ENCODE measurements at places on chromosomes 7 and 10.

GRCh38 chr10:110774069-110775019, 97.4 kb upstream of the PDCD4 start:
- DNase-seq, result no peak

GRCh38 chr10:88114368-88114767, 250.9 kb downstream of the PTEN start:
- peak; percentile 25 for DNase-seq

GRCh38 chr10:87931836-87932230, 68.4 kb downstream of the PTEN start:
- no peak for DNase-seq

GRCh38 chr7:138324941-138325340, 135.1 kb upstream of the TRIM24 start:
- DNase-seq, result peak; percentile 21

- no peak for DNase-seq
Observed at GRCh38 chr7:94367949-94368348, 26.7 kb upstream of the COL1A2 start.

DNA sequence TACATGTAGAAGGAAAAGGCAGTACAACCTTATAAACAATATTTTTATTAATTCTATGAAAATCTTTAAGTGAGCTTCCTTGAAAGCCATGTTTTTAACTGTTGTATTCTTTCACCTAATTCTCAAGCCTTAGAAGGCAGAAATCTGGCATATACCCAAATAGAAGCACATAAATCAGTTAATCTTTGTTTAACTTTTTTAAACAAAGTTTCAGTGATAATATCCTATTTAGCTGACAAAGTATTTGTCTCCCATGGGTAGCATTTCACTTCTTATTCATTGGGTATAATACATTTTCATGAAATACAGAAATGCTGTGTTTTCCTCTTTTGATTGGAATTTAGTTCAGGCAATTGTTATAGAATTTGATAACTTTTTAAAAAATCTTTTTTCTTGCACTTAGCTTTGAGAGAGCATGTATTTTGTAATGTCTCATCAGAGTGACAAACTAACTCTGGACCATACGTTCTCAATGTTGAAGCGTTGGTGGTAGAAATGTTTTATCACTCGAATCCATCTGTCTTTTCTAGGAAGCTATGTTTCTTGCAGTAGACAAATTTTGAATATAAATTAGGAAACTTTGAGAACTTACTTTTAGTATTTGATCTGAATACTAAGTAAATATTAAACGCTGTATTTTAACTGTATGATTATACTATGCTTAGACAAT, 78.1 kb downstream of the CREM start:
- no peak for DNase-seq

DNA sequence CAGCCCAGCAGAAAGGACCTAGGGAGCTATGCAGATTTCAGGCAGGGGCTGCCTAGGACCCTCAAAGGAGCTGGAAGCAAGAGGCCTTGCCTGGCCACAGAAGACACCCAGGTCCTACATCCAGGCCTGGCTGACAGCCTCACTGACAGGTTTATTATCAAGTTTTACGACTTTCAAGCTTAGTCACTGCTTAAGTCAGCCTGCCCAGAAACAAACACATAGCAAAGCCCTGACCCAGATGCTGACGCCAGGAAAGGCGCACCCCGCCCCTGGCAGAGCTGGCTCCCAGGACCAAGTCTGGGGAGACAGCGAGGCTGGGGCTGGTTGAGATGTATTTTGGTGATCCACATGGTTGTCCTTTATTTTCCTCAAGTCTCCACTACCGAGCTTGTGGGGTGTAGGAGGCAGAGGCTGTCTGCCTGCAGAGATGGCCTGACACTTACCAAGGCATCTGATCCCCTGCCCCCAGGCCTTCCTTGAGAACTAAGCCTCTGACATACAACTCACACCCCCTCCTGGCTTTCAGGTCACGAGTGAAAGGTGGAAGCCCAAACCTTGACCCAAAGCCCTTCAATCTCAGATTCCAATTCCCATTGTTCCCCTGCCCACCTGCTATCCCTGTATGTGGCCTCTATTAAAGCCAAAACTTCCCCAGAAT, 80.7 kb upstream of the EMX2 start:
- no peak for DNase-seq

DNA sequence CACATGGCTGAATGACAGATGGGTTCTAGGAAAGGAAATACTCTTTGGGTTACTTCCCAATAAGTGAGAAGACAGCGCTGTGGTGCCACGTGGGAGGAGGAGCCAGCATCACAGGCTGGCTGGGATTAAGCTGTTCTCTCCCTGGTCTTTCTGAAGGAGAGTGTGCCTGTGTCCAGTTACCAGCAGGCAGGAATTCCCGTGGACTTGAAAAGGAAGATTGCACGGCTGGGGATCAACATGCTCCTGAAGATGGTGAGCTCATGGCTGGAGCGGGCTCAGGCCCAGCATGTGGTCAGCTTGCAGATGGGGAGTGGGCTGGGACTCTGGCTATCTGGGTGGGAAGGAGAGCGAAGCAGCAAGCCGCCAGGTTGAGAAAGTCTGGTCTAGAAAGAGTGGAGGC, 8.1 kb downstream of the ADCK2 start:
- DNase-seq, result no peak

- no peak for DNase-seq
Observed at GRCh38 chr10:43231523-43232078, 35.3 kb downstream of the RASGEF1A start.

DNA sequence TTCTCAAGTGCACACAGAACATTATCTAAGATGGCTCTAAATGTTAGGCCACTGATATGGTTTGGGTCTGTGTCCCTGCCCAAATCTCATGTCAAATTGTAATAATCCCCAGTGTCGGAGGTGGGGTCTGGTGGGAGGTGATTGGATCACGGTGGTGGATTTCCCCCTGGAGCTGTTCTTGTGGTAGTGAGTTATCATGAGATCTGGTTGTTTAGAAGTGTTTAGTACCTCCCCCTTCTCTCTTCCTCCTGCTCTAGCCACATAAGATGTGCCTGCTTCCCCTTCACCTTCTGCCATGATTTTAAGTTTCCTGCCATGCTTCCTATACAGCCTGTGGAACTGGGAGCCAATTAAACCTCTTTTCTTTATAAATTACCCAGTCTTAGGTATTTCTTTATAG, 11.2 kb upstream of the GSTK1 start:
- no peak for DNase-seq

DNA sequence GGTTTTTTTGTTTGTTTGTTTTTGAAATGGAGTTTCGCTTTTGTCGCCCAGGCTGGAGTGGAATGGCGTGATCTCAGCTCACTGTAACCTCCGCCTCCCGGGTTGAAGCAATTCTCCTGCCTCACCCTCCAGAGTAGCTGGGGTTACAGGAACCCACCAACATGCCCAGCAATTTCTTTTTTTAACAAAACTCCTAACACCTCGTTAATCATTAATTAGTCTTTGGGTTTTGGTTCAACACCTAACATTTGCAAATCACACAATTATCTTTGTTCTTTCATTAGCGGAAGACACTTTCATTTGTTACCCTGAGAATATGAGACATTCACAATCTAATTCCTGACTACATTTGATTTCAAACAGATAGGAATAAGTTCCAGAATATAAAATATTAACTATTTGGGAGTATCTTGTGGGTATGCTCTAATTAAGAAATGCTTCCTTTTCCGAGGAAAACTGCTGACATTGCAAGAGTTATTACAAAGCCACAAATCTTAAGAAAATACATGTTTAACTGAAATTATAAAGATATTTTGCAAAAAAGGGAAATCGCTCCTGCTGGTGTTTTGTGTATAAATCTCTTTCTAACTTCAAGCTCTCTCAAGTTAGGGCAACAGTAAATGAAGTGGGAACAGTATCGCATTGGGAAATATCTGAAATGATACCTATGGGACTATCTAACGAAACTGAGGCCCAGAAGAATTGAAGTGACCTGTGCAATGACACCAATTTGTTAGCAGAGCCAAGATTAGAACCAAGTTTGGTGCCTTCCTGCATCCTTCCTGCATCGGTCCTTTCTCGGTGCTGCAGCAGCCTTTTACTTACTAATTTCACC, 1.2 kb upstream of the LSM8 start:
- DNase-seq, result peak; percentile 43

- DNase-seq, result no peak
Observed at GRCh38 chr7:16817536-16817935, 12.7 kb upstream of the AGR2 start.

GRCh38 chr7:144035385-144035784, 13.4 kb upstream of the OR2A5 start:
- no peak for DNase-seq

- no peak for DNase-seq
Observed at GRCh38 chr7:39624935-39625694, 1.7 kb downstream of the RALA start.

DNA sequence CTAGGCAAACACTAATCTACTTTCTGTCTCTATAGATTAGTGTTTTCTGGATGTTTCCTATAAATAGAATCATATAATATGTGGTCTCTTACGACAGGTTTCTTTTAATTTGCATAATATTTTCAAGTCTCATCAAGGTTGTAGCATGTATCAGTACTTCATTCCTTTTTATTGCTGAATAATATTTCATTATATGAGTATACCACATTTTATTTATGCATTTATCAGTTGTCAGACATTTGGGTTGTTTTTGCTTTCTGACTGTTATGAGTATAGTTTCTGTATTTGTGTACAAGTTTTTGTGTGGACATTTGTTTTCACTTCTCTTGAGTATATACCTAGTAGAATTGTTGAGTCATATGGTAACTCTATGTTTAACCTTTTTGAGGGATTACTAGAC, 48.2 kb downstream of the SHOC2 start:
- DNase-seq, result no peak

DNA sequence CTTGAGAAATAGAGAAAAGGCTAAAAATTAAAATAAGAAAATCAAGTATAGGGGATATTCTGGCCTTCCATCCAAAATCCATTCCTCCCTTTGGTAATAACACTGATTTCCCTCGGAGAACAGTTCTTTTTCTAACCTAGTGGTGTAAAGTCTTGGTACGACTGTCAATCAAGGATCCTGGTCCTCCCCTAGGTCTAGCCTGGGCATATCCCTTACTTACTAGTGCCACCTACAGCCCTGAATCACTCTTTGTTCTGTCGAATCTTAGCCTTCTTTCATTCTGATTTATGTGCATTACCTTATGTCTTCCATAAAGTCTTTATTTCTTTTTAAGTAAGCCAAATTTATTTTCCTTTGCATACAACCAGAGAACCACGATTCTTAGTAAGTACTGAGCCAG, 298.7 kb upstream of the LRRTM3 start:
- no peak for DNase-seq

- DNase-seq, result no peak
Observed at GRCh38 chr7:28088032-28088431, 92.6 kb downstream of the JAZF1 start.

DNA sequence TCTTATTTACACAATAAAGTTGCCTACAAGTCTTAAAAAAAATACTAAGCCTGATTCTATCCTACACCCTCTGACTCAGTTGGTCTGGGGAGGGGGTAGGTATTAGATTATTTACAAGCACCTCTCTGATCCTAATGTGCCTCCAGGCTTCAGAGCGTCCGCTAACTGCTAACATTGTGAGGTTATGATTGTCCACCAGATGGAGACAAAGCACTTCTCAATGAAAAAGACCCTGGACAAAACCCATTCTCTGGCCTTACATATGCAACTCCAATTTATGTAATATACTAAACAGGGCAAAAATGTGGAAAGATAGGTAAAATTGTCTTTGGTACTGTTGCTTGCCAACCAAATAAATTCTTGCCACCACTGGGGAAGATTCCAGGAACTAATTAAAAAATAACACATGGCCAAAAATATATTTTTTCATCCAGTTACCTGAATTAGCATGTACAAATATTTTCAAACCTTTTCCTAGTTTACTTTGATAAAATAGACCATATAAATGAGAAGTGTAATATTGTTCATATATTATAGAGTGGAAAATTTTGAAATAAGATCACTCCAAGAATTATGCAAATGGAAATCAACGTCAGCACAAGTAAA, 92.4 kb downstream of the KIF20B start:
- DNase-seq, result peak; percentile 51

GRCh38 chr7:73442903-73443500, 9.4 kb downstream of the FZD9 start:
- no peak for DNase-seq

DNA sequence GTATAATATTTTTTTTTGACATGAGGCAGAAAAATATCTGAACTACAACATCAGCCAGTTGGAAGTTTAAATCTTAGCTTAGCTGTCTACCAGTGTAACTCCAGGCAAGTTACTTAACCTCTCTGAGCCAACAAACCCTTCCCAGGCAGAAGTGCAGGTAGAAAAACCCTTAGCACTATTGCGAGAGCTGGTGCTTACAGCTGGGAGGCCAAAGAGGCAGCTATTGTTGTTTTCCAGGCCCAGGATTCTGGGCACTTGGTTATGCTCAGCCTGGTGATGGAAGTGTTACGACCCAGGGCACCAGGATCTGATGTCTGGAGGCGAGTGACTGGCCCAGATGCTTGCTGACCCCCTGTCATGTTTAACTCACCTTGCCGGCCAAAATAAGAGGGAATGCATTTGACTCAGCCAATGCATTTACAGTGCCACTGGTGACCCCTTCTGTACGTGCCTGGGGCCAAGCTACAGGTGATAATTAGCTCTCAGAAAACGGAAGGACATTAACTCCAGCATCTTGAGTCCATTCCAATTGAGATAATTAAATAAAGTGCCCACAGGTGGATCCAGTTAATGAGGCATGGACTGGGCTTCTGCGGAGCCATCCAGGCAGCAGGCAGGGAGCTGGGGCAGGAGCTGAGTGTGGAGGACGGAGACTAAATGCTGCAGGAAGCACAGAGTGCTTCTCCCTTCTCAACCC, 126.5 kb upstream of the HABP2 start:
- DNase-seq, result peak; percentile 21

- no peak for DNase-seq
Observed at GRCh38 chr7:90877201-90877600, 281.1 kb downstream of the CDK14 start.

- peak; percentile 39 for DNase-seq
Observed at GRCh38 chr7:76515999-76516443, 5.7 kb downstream of the UPK3B start.
